ENCODE measurements at places on chromosomes 2 and 18.
A peak's percentile ranks its signal among the peaks of the same experiment; 100 is the strongest.

GRCh38 chr18:9436206-9436929 is 38.9 kb upstream of the RALBP1 start:
- no peak for DNase-seq

DNA sequence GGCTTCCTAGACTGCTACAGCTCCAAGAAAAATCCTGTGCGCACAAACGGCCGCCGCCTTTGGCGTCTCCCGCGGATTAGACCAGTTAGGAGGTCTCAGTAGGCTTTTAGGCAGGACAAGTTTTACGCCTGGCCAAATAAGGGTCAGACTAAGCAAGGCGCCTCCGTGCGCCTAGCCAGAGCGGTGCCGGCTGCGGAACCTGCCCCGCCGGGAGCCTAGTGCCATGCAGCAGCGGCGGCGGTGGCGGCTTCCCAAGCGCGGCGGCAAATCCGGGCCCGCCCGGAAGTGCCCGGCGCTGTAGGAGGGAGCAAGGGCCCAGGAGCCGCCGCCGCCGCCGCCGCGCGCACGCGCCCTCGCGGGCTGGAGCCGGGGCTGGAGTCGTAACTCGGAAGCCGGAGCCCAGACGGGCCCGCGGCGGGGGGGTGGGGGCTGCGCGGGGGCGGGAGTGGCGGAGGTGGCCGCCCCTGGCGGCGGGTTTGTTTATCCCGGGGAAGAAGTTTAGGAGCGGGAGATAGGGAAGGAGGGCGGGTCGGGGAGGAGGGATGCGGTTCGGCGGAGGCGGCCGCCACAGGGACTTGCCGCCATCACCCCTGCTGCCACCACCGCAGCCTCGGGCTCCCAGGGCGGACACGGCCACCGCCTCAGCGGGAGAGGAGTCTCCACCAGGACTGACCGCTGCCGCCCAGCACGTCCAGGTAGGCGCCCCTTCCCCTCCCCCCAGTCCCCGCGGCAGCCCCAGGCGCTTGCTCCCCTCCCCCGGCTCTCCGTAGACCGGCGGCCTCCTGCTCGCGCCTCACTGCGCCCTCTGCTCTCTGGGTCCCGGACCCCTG is at the start of gene SPOPL:
Gene SPOPL, plus strand, starts transcription at position 346 of the 830 bp plus-strand sequence. CDS start 48,447 bp downstream, outside the sequence.
- DNase-seq: peak; percentile 68

GRCh38 chr18:23526501-23527063 is 23.3 kb downstream of the RMC1 start:
- no peak for DNase-seq

GRCh38 chr2:78431241-78431640 is 594.3 kb upstream of the REG3G start:
- no peak for DNase-seq

DNA sequence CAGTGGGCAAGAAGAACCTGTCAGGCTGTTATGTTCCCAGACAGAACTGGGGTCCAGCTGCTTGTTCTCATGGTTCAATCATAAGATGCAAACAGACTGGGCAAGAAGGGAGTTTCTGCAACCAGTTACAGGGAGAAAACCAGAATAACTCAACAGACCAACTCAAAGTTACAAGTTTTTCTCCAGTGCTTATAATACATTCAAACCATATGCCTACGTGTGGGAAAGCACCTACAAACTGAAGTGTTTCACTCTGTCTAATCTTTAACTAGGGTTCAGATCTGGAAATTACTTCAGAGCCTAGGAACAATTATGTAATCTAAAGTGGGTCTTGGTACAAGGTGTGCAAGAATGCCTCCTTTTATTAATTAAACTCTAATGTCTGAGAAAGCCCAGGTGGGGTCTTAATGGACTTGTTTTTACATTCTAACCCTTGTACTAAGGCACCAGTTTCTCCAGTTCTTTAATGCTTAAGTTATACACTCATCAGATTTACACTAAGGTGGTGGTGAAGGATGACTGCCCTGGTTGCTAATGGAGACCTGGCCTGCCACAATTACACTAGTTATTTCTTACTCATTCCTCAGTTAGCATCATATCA is 951.9 kb downstream of the TSN start:
- no peak for DNase-seq

DNA sequence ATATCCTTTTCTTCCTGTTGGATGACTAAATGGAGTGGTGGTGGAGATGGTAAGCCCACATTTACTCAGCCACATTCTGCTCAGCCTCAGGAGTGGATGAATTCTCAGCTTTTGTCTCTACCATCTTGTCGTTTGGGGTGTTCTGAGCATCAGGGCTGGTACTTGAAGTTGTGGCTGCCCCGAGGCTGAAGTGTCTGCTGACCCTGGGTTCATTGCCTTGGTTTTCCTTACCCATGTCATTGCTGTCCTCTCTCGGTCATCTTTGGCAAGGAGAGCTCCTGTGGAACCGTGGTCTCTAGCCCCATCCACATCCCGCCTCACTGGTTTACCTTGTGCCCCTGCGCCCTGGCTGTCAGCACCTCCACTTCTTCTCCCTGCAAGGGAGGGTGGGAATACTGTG is 71.9 kb downstream of the GPR39 start:
- no peak for DNase-seq

DNA sequence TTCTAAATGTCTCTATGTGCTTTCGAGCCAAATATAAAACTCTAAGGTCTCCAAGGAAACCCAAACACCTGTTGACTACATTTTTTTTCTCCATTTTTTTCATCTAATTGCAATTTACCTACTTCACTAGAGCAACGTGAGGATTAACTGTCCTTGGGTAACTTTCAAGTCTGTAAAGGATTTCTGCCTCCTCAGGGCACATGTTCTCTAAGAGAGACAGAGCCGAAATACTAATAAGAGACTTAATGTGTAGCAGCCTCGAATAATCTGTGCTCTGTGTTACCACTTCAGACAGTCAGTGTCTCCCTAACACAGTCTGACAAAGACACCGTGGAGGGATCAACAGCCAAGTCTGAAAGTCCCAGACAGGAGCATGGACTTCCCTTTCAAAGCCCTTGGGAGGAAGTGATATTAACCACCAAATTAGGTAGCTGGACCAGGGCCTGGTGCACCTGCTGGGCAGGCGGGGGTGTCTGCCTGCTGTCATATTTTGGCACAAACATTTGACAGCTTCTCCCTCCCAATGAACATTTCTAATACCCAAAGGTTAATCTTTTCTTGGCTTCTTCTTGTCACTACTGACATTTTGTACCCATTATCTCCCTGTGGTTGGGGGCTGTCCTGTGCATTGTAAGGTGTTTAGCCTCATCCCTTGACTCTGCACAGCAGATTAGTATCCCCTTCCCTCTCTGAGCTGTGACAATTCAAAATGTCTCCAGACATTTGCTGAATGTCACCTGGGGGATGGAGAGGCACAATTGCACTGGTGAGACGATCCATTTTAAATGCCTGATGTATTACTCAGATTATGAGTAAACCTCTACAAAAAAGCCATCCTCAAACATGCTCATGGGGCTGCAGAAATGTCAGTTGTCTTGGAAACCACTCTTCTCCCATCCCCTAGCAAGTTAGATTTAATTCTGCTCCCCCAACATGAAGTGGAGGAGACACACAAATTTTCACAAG is 45.7 kb upstream of the LYPD1 start:
- DNase-seq: no peak

DNA sequence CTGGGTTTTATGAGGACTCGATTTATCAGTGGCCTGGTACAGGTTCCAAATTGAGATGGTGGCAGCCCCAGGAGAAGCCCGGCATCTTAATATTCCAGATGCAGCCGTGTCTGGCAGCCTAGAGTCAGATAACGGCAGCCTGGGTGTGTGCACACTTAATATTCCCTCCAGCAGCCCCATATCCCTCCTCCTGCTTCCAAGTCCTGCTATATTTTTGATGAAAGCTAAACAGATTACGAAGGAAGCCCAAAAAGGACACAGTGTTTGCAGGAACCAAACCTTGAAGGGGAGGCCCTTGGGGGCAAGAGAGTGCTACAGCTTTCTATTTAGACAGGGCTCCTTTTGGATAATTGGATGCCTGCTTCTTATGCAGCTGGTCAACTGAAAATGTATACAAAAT is 25.1 kb upstream of the ALK start:
- no peak for DNase-seq

GRCh38 chr18:46364048-46364447 is 259.9 kb downstream of the HAUS1 start:
- DNase-seq: no peak

DNA sequence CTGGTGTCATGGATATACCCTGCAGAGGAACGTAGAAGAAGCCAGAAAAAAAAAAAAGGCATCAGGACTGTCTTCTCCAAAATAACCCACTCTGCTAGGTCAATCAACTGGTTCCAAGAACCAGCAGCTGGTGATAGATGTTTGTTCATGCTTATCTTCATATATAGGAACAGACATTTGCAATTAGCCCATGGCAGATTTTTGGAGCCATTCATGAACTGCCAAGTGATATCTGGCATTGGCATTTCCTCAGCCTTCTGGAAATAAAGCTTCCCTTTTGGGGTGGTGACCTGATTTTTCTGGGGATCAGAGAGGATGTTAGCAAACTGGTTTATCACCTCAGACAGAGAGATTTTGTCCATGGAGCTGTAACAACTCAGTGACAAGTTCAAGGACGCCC is 234.9 kb downstream of the OSR1 start:
- DNase-seq: no peak

GRCh38 chr18:80176334-80177073 is 67.4 kb downstream of the ADNP2 start:
- DNase-seq: no peak

- DNase-seq: no peak
These were observed 143.2 kb downstream of the TMEFF2 start for GRCh38 chr2:192051533-192051932.

DNA sequence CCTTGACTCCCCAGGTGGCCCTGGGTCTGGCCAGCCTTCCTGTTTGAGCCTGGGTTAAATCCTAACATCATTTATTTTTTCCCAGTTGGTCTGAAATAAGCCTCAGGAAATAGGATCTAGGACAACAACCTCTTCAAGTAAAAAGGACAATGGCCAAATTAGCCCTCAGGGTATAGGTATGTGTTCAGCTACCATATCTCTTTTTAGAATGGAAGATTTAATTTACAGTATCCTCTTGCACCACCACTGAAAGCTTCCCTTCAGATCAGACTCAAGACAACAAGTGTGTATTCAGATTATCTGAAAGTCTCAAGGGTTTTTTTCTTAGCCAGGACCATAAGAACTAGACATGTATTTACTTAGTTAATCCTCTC is 61.6 kb upstream of the CXCR4 start:
- DNase-seq: no peak

GRCh38 chr18:49601211-49601610 is 39.4 kb downstream of the LIPG start:
- DNase-seq: no peak

GRCh38 chr2:88085602-88086001 is 18.0 kb downstream of the SMYD1 start:
- no peak for DNase-seq

DNA sequence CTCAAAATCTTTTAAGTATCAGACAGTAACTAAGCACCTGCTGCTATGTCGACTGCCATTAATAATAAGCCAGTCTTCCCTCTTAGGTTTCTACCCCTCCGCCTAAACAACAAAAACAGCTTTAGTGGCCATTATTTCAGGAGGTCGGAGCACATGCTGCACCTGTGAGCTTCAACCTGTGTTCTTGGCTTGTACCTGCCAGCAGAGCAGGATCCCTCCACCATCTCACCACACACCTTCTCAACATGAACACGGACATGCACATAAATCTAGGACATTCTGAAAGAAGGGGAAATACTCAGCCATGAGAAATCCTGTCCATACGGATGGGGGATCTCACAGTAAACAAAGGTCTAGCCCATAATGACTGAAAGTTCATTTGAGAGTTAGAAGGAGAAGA is 3.7 kb downstream of the CYB5A start:
- no peak for DNase-seq

GRCh38 chr2:46601328-46601963 is 122.1 kb downstream of the TMEM247 start:
- DNase-seq: no peak

- no peak for DNase-seq
These were observed 6.5 kb downstream of the IGFBP5 start for GRCh38 chr2:216688731-216689340.

- DNase-seq: no peak
These were observed 547.5 kb upstream of the NRXN1 start for GRCh38 chr2:51579412-51579811.

DNA sequence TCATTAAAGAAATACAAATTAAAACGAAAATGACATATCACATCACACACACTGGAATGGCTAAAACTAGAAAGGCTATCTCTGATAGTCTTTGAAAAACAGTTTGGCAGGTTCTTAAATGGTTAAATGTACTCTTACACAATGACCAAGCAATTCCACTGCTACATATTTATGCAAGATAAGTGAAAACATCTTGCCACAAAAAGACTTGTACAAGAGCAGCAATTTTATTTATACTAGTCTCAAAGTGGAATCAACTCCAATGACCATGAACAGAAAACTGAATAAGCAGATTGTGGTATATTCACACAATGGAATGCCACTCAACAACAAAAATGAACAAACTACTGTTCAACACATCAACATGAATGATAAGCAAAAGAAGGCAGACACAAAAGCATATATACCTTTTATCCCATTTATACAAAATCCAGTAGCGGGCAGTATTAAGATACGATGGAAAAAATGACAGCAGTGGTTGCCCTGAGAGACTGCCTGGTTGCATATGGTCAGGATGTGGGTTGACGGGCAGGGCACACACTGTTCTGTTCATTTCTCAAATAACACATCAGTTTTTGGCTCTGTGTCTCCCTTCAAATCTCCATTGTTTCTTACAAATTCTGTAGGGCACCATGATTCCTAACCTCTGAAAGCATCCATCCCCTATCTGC is 25.4 kb downstream of the SP100 start:
- DNase-seq: no peak

DNA sequence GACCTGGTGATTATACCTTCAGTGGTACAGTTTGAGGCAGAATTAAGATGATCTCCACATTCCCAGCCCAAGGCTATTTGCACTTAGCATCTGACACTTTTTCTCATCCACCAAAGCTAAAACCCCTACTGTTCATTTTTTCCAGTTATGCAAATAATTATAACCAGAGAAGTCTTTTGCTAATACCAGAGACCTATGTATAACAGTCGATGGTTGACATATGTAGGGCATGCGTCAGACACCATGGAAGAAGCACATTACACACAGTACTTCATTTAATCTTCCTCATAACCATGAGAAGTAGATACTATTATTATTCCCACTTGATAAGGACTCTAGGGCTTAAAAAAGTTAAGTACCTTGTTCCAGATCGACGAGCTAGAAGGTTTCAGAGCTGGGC is 36.5 kb downstream of the AP1S3 start:
- DNase-seq: no peak

DNA sequence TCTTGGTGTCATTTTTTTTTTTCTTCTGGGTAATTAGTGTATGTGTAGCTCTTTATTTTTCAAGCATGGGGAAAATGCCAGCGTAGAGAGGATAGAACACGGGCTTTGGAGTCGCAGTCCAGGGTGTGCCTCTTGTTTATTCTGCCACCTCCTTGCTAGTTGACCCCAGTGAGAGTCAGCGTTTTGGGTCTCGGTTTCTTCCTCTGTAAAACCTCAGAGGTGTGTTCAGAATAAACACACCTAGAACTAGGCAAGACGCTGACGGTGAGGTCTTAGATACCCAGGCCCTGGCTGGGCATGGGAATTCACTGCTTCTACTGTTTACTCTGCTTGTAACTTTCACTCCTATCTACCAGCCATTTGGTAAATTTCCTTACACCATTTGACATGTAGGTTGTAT is 41.8 kb downstream of the ASAP2 start:
- no peak for DNase-seq

- no peak for DNase-seq
These were observed 93.1 kb downstream of the PIK3C3 start for GRCh38 chr18:42048158-42048557.

Data from left renal pelvis (tissue), 4 donors.